ENCODE measurements at places on chromosomes 7 and 10.

- no peak for DNase-seq
These were observed 2.5 kb upstream of the MLXIPL start for GRCh38 chr7:73626814-73627213.

DNA sequence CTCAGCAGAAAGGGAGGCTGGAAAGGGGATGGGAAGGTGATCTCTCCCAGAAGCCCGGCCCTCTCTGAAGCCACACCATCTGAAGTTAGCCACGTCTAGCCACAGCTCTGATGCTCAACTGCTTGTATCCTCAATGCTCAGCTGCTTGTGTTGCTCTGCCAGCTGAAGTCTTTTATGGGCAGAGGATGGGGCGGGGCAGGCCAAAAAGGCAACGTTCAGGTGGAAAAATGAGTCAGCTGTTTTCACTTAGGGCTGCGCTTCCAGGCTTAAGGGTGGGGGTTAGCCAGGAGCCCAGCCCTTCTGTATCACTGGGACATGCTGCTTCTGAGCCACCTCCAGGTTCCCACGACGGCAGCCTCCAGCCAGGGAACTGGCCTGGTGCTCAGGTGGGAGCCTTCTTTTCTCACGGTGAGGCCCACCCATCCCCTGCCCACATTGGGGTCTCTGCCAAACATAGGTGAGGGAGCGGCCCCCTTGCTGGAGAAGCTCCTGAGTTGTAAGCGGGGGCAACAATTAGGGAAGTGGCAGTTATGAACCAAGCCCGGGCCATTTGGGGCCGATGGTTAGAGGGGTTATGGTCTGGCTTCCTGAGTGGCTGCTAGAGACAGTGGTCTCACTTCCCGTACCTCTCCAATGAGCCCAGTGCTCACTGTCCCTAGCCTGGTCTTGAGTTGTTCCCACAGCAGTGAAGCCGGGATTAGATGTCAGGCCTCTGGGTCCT lies 44.9 kb upstream of the CNPY1 start:
- no peak for DNase-seq

DNA sequence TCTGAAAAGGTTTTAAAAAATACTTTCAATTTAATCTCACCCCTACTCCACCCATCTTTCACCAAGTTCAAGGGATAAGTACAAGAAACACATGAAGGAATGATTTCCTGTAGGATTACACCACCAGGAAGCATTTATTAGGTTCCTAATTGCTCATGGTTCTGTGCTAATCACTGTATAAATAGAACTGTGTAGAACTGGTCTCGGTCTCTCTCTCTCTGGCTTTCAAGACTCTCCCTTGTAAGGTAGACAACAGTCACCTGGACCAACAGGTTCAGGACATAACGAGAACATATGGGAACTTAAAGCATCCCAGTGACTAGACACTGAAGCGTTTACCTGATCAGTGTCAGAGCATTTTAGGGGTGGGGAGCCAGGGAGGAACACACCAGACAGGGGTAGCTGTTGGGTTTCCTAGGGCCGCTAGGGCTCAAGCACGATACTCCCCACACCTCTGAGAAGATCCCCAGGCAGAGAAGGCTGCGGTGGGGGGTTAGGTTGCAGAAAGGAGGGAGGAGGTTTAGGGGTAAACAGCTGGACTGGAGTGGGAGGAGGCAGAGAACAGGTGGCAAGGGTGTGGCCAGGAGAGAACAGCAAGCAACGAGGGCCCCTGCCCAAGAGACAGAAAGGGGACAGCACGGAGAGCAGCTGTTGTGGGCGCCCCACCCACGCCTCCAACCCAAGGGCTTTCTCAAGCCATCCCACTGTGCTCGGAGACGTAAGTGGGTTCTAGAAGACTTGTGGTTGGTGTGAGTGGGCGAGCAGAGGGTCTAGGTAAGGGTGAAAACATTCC lies 52.5 kb upstream of the USP6NL start:
- peak; percentile 75 for DNase-seq

GRCh38 chr10:131625041-131625440 lies 275.8 kb upstream of the PPP2R2D start:
- no peak for DNase-seq

GRCh38 chr10:1581189-1581588 lies 156.1 kb downstream of the ADARB2 start:
- no peak for DNase-seq

DNA sequence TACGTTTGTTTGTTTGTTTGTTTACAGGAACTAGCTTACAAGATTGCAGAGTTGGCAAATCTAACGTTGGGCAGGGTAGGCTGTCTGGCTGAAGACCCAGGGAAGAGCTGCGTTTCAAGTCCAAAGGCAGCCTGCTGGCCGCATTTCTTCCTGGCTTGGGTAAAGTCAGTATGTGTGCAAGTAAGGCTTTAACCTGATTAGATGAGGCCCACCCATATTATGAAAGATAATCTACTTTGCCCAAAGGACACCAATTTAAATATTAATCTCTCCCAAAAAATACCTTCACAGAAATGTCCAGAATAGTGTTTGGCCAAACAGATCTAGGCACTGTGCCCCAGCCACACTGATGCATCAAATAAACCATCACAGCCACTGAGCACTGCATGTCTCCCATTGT lies 228.9 kb upstream of the HABP2 start:
- DNase-seq: no peak

GRCh38 chr7:142553216-142553615 lies 196.1 kb upstream of the PRSS1 start:
- no peak for DNase-seq

GRCh38 chr7:52053525-52053924 lies 736.9 kb upstream of the COBL start:
- DNase-seq: no peak

GRCh38 chr10:101569622-101570427 lies 18.2 kb downstream of the POLL start:
- peak; percentile 92 for DNase-seq

- DNase-seq: no peak
These were observed 26.0 kb downstream of the RBM17 start for GRCh38 chr10:6114805-6115341.

Data from germinal center (tissue), 1 donor.